ENCODE measurements at places on chromosomes 2 and 18. TPM values are rescaled to one million over a fixed set of nuclear protein-coding genes. Genes with fewer than 3 reads are reported as not detected.
A peak's percentile ranks its signal among the peaks of the same experiment; 100 is the strongest.

The CENPA gene
- polyA plus RNA-seq: 18.9 TPM

The RNPEPL1 gene
- 7.3 TPM for polyA plus RNA-seq

GRCh38 chr2:133422931-133423351 lies 145.3 kb downstream of the NCKAP5 start:
- peak; percentile 76 for DNase-seq

The ANKRD30B gene
- 0.05 TPM for polyA plus RNA-seq

The SPP2 gene
- not detected for polyA plus RNA-seq

GRCh38 chr2:60512641-60513040 lies 40.8 kb downstream of the BCL11A start:
- no peak for DNase-seq
